Stimulated activated CD4-positive, alpha-beta T cell treated with anti-CD3 and anti-CD28 coated beads, Interleukin-2, amount 100 ng/mL, for 4 hours (primary cell): ENCODE measurements at places on chromosomes 4 and X.

DNA sequence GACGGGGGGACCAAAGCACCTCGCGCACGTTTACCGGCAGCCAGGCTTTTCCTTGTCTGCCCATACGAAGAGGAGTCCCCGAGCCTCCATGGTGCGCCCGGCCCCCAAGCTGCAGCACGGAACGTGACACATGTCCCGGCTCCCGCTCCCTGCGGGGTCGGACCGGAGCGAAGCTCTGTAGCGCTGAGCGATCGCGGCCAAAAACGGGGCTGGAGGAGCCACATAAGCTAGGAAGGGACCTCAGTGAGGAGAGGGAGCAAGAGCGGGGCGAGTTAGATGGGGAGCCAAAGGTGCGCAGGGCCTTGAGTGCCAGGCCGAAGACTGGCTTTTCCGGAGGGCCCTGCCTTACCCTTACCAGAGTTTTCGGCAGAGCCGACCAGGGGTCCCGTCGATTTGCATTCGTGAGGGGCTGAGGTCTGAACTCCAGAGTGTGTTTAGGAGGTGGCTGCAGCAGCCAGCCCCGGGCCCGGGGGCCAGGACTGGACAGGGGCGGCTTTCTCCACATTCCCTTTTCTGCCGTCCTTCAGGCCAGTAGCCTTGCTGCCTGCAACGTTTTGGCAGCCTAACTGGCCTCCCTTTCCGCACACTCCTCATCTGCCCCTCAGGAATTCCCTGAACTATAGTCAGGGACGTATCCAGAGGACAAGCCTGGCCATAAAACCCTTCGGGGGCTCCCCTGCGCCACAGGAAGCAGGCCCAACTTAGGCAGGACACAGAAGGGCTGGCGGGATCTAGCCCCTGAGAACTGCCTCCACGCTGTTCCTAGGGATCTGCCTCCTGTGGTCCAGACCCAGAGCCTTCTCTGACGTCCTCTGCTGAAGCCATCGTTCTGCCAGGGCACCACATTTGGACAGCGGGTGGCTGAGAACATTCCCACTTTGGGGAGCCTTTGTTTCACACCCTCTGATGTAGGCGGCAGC lies 689 bp downstream of the SSR4 start:
- no peak for DNase-seq

DNA sequence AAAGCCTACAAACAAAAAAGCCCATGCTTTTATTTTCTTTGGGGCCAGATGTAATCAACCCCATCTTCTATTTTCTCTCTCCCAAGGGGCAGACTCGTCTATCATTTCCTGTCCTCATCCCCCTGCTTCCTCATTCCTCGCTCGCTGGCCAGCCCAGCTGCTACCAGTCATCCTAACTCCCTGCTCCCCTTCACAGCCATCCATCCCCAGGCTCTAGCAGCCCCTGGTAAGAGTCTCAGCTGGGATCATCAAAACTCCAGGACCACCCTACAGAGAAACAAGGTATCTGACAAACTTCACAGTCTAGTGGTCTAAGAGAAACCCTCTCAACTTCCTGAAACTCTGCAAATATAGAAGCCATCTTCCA lies 23.6 kb downstream of the SH3KBP1 start:
- DNase-seq, result no peak

DNA sequence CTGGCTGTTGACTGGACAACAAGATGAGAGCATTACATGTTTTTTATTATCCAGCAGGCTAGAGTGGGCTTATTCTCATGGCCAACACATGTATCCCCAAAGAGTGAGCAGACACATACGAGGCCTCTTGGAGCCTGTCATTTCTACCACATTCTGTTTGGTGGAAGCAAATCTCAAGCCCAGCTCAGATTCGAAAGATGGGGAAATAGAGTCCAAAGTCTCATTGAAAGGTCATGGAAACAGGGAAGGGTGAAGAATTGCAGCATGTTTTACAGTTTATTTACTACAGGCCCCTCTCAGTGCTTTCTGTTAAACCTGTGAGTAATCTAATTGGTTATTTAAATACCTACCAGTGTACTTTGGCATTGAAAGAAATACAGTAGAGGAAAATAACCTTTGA lies 108.6 kb downstream of the FRAS1 start:
- DNase-seq, result no peak

DNA sequence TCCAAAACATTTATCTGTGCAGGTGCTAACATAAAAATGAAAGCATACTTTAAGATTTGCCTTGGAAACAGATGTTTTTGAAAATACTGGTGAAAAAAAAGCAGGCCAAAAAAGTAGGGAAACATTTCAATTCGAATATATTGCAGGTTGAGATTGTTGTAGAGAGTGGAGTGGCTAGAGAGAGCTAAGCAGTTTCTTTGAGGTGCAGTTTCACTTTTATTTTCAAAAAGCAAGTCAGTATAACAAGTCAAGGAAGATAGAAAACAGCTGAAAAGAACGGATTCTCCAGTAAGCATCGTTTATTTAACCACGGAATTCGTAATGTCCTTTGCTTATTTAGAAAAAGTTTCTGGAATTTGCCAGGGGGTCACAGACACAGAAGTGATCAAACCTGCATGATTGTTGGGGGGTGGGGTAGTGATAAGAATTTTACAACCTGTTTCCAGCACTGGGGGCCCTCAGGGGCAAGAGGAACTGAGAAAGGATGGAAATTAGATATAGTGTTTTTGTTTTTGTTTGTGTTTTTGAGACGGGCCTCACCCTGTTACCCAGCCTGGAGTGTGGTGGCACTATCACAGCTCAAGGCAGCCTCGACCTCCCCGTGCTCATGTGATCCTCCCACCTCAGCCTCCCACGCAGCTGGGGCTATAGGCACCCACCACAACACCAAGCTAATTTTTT lies 175.0 kb downstream of the TENM3 start:
- DNase-seq, result no peak

DNA sequence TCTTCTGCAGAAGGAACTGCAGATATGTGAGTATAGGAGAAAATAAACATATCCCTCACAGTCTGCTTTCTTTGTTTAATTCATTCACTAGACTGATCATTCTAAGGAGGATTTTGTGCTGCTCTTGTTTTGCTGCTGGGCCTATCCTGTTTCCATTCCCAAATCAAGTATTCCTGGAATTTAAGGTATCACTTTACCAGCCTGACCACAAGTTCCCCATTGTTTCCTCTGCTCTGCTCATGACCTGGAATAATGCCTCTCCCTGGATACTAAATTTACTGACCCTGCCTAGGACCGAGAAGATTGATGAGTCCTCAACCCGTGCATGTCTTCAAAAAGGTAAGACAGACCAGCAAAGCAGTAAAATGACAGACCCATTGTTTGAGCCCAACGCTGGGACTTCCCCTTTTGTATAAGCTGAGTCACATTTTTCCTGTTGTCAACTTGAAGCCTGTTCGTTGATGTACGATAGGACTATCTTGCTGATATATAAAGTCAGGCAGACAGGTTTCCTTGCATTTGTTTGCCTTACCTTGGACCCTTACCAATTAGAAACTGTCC lies 85.5 kb upstream of the TET2 start:
- DNase-seq, result peak; percentile 16

DNA sequence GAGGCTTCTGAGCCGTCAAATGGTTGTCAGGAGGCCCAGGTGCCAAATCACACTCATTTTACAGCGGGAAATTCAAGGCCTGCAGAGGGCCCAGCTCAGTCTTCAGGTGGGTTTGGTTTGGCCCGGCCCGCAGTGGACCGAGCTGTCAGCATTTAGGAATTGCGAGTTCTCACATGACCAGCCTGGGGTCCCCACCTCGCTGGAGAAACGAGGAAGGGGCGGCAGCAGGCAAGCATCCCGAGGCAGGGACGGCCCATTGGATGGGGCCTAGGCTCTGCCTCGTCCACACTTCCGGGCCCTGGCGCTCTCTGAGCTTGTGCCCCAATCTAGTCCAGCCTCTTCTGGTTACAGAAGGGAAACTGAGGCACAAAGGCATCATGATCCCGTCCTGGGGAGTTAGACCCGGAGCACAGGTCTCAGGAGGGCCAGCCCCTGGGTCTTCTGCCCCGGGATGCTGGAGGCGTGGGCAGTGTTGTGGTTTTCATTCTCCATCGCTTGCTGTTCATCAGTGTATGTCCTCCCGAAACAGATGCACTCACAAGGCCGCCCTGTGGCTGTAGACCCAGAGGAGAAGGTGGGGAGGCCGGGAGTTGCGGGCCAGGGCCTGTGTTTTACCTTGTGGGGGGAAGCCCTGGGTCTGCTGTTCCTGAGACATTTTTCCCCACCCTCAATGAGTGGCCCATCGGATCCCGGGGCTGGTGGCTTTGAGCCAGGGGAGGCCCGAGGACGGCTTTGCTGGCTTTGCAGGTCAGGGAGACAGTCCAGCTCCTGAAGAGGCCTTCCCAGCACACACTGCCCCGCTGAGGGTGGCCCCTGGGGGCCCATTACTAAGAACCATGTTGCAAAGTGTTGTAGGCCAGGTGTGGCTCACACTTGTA lies 8.9 kb downstream of the PSAPL1 start:
- no peak for DNase-seq

GRCh38 chr4:124631760-124632159 lies 80.8 kb downstream of the ANKRD50 start:
- no peak for DNase-seq

GRCh38 chr4:92488496-92488895 lies 184.7 kb downstream of the GRID2 start:
- DNase-seq, result no peak

DNA sequence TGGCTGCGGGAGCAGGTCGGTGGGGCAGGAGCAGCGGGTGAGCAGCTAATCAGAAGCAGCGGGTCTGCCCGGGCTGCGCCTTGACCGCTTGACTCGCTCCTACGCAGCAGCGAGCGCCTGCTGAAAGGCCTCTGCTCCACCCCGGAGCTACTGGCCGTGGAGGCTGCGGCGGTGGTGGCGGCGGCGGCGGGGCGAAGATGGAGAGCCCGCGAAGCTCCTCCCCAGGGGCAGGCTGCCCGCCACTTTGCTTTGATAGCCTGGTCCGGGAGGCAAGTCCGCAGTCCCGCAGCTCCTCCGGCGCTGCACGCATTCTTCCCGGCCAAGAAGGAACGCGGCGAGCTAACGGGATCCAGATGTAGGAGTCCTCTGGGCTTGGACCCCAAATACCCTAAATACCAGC lies 36.7 kb downstream of the PJA1 start:
- DNase-seq, result no peak

- no peak for DNase-seq
These were observed 176.9 kb upstream of the ARSJ start for GRCh38 chr4:114156371-114156770.

DNA sequence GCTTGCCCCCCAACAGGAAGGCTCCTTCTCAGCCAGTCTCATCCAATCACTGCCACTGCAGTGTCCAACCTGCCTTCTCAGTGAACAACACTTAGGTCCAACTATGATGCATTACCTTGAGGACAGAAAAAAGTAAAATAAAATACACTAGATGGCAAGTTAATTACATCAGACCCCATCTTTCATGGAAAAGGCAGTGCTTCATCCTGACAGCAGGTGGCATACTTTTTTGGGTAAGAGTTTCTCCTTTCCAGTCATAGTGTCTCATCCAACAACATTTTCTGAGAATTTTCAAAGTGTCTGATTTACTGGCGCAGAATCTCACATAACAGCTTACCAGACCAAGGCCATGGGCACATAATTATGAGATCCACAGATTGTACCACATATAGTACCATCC lies 1742.8 kb downstream of the PCDH7 start:
- no peak for DNase-seq

- no peak for DNase-seq
These were observed 1.1 kb upstream of the EDNRA start for GRCh38 chr4:147479786-147480185.

DNA sequence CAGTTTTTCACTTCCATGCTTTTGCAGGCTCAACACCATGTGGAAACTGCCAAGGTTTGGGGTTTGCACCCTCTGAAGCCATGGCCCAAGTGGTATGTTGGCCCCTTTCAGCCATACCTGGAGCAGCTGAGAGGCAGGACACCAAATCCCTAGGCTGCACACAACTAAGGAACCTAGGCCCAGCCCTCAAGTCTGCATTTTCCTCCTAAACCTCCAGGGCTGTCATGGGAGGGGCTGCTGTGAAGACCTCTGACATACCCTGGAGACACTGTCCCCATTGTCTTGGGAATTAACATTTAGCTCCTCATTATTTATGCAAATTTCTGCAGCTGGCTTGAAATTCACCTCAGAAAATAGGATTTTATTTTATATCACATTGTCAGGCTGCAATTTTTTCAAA lies 856.1 kb downstream of the TECRL start:
- DNase-seq, result no peak

- DNase-seq, result no peak
These were observed 31.2 kb downstream of the CCNI start for GRCh38 chr4:77044461-77045150.

- DNase-seq, result no peak
These were observed 51.2 kb downstream of the LGI2 start for GRCh38 chr4:24979554-24979953.

- DNase-seq, result no peak
These were observed 107.3 kb downstream of the EFNB1 start for GRCh38 chrX:68936126-68936525.

GRCh38 chr4:165931741-165932140 lies 58.7 kb downstream of the TLL1 start:
- DNase-seq, result no peak

GRCh38 chrX:150157291-150157690 lies 205.8 kb upstream of the MAMLD1 start:
- DNase-seq, result no peak

GRCh38 chr4:80685214-80685613 lies 345.3 kb upstream of the BMP3 start:
- no peak for DNase-seq

GRCh38 chr4:141356321-141356962 lies 135.7 kb downstream of the ZNF330 start:
- DNase-seq, result no peak

DNA sequence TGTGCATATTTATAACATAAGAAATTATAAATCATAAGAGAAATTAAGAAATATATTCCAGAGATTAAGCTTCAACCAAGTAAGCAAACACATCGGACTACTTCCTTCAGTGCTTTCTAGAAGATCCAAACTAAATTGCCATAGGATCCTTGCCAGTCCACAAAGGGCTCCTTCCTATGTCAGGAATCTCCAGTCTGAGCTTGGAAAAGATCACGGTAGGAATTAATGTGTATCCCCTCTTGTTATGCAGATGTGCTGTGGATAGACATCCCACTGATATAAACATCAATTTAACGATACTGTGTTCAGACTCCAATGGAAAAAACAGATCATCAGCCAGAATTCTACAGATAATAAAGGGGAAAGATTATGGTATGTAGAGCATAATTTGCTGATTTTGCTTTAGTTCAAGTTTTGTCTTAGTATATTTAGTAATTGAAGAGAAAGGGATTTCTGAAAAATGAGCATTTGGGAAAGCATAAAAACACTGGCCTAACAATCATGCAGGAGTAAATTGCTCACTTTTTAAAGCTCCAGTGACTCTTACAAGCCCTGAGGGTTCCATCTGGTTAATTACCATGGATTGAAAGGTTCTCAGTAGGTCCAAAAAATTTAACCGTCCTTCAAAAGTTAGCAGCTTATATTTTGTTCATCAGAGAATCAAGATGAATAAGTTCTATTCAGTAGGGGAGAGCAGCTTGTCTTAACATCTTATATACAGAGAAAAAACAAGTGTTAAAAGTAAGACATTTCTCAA lies 65.9 kb downstream of the HHIP start:
- no peak for DNase-seq

DNA sequence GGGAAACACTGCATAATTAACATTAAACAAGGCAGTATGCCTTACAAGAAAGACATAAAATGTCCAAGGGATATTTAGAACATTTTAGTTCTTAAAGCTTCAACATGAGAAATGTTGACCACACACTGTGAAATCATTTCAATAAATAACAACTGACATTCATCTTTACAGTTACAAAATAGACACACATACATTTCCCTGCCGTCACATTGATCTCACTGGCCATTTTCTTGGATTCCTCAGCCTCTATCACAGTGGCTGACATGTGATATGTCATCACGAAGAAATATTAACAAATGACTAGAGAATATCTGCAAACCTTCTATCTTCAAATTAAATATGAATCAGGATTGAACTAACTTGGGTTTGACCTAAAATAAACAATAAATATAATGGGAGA lies 1.9 kb downstream of the CXCL2 start:
- no peak for DNase-seq
